Fibroblast of skin of left biceps (primary cell): ENCODE measurements at places on chromosomes 3 and 15.

- peak; percentile 83 for DNase-seq
Measured at GRCh38 chr15:40098489-40099261, 10.0 kb downstream of the BMF start.

DNA sequence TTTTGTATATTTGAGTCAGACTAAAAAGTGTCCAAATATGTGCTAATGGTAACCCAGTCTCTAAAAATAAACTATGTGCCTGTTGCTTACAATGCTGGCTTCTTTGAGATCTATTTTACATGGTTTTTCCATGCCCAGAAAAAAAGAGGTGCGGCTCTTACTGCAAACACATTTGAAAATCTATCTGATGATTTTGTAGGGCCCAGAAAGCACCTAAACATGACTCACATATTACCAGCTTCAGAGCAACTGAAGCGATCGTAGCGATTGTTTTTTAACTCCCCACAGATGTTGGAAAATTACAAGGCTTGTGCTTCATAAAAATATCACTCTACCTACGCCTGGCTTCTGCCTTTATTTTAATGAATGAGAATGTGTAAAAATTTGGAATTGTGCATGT is 53.5 kb downstream of the SUCNR1 start:
- no peak for DNase-seq

DNA sequence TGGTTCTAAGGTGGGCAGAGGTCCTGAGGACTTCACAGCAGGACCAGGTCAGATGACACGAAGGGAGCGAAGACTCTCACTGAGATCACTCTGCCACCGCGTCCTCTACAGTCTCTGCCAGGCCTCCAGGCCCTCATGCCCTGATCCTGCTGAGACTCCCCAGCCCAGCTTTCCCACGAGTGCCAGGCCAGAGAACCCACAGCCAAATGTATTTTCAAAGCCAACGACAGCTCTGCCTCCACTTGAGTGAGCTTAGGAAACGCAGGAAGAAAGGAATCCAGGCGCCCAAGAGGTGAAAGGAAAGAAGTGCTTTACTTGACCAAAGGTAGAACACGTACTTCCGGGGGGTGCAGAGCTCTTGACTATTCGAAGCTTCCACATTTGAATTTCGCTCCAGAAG is 275.0 kb downstream of the XXYLT1 start:
- no peak for DNase-seq

GRCh38 chr3:120017692-120018091 is 76.6 kb downstream of the GSK3B start:
- DNase-seq: no peak

- no peak for DNase-seq
Measured at GRCh38 chr3:9512456-9513045, 41.1 kb downstream of the LHFPL4 start.

DNA sequence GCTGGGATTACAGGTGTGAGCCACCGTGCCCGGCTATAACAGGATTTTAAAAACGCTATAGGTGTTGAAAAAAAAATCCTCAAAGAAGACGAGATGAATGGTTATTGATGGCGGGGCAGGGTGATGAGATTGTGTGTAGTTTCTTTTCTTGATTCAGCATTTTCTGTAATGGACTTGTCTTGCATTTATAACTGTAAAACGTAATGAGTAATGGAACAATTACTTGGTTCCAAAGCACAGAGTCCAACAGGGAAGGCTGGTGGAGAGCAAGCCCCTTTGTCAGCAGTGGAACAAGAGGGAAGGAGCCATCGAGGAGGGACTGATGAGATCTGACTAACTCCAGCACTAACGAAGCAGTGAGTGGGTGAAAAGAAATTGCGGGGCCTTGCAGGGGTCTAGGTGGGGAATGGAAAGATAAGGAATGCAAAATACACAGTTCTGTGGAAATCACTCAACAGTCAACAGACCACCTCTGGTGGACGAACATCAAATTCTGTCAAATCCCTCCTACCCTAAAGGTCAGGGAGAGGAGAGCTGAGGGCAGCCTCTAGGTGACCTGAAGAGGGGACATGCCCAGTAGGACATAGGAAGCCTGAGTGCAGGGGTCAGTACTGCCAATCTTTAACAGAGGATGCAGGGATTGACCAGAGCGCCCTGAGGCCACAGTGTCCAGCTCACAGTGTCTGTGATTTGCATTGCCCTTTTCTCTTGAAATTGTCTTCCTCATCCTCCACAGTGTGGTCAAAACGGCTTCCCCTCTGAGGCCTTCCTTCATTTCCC is 23.1 kb upstream of the CDCP1 start:
- no peak for DNase-seq

DNA sequence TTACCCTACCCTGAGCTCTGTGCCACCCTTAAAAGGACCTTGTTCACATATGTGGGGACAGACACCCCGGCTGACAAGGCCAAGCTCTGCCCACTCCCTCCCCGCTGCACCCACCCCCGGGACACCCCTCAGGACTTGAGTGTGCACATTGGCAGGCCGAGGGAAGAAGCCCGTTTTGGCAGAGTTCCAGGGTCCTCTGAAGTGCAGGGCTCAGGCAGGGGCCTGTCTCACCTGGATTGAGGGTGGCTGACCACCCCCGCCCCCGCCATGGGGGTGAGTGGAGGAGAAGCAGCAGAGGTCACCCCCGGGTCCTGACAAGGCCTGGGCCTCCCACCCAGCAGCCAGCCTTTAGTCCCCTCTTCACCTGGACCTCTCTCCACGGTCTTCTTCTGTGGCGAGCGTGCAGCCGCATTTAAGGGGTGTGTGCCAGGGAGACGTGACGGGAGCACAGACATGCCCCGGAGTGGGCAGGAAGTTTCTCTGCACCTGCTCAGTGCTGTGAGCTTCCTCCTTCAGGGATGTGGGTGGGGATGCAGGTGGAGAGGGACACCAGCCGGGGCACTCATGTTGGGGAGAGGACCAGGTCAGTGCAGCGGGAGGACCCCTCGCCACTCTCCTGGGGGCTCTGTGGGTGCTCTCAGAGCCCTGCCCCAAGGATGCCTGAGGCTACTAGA is 50.7 kb downstream of the LINGO1 start:
- no peak for DNase-seq

GRCh38 chr3:142931222-142931621 is 32.3 kb downstream of the PAQR9 start:
- no peak for DNase-seq

DNA sequence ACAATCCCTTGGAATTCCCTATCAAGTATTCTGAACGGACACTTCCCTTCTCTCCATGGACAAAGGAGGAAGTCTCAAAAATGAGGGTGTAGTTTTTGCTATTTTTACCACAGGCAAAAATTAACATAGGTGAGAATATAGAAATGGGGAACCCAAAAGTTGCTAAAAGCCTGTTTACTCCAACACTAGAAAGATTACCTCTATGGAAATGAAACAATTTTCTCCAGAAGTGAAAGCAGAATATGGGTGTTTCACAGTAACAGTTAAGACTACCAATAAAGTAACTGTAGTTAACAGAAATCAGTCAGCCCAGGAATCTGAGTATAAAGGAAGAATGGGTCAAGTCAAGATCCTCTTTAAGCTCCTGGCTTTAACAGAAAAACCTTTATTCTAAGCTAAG is 9.3 kb downstream of the TRA2B start:
- DNase-seq: no peak

- peak; percentile 15 for DNase-seq
Measured at GRCh38 chr15:99253381-99254090, 2.3 kb downstream of the LRRC28 start.

GRCh38 chr15:101123222-101123910 is 128.5 kb downstream of the CHSY1 start:
- DNase-seq: no peak

DNA sequence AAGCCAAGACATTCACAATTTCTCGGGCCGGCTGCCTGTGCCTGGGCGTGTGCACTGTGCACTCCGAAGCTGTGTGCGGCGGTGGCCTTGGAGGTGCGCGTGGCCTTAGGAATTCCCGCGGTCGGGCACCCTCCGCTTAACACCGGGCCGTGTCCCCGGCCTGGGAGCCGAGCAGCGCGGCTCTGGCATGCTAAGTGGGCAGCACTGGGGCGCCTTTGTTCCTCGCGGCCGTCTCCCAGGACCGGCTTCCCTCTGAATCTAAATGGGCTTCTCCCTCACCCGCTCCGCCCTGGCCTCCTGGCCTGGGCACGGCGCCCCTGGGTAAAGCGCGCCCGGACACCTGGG is 498 bp upstream of the ARNT2 start:
- DNase-seq: no peak

DNA sequence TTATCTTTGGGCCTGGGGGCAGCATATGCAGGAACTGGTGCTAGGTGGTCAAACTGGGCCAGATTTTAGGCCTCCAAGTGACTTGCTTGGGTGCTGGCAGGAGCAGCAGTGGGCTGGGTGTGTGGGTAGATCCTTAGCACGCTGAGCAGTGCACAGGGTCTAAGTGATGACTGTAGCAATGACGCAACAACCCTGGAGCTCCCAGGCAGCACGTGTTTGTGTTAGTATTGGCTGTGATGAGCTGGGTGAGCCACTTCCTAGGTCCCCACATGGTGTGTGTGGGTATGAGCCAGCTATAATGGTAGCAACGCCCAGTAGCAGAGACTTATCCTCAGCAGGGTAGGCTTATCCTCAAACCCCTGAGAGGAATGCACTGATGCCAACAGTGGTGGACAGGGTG is 570.6 kb upstream of the ROBO1 start:
- no peak for DNase-seq

DNA sequence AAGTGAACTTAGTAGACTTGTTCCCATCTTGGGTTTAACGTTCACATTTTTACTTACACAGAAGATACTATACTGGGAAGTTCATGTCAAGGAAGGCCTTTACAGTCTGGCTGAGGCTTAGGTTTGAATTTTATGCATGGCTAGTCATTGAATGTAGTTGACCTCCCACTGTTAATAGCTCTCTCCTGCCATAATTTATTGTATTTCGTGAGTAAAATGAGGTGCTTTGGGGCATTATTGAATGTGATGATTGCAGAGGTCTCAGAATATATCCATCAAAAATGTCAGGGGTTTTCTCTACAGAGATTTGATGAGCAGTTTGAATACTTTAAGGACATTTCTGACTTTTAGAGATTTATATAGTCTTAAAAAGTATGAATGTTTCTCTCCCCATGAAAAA is 356.6 kb upstream of the GRM7 start:
- no peak for DNase-seq

DNA sequence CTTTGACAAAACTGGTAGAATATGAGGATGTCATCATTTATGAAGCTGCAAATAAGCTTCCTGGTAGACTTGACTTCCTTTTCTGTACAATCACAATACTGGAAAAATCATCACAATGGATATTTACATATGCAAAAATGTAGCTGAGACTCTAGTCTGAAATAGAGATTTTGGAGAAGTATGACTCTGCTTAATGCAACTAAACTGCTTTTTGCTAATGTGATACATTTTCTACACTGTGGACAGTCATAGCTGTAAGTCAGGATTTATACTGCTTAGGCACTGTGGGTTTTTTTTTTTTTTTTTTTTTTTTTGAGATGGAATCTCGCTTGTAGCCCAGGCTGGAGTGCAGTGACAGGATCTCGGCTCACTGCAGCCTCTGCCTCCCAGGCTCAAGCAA is 34.5 kb upstream of the ST3GAL6 start:
- DNase-seq: no peak

- DNase-seq: no peak
Measured at GRCh38 chr3:73745526-73746191, 120.9 kb upstream of the PDZRN3 start.

GRCh38 chr3:126201168-126201567 is 20.8 kb upstream of the ALDH1L1 start:
- no peak for DNase-seq

- DNase-seq: no peak
Measured at GRCh38 chr3:96813820-96814650, at the start of gene EPHA6. Gene EPHA6, plus strand, starts transcription at chr3:96814594.

DNA sequence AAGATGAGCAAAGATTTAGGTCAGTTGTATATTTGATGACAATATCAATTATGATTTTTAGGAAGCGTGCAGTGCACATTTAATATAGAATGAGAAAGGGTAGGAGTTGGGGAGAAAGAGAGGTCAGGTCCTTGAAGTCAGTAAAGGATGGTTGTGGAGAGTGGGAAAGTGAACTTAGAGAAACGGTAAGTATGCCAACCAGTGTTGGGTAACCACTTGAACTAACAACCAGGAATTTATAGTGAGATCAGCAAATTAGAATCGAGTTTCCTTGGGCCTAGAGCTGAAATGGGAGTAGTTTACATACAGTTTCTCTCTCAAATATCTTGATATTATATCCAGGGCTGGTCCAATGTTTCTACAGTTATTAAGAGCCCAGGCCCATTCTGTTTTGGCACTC is 188.5 kb upstream of the RBMS3 start:
- DNase-seq: no peak

DNA sequence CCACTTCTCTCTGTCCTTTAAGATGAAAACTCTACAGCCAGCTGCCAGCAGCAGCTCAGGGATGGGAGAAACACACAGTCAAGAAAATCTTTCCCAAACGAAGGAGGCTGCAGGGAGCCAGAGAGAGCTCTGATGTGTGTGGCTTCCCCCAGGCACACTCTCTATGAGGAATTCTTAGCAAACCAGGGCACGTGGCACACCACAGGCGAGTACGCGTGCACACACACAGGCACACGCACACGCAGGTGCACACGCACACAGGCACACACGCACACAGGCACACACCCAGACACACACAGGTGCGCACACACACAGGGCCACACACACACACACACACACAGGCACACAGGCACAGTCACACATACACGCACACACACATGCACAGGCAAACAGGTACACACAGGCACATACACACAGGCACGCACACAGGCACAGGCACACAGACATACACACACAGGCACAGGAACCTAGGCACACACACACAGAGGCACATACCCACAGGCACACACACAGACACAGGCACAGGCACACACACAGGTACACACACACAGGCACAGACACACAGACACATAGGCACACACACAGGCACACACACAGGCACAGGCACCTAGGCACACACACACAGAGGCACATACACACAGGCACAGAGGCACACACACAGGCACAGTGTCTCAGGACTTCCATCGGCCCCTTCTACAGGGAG is 91.5 kb upstream of the ATP2B2 start:
- DNase-seq: no peak

GRCh38 chr3:62145086-62145757 is 228.1 kb downstream of the FEZF2 start:
- DNase-seq: no peak
